ENCODE measurements at places on chromosomes 11 and 22.

GRCh38 chr11:115317277-115318185, 186.7 kb downstream of the CADM1 start:
- DNase-seq, result no peak

DNA sequence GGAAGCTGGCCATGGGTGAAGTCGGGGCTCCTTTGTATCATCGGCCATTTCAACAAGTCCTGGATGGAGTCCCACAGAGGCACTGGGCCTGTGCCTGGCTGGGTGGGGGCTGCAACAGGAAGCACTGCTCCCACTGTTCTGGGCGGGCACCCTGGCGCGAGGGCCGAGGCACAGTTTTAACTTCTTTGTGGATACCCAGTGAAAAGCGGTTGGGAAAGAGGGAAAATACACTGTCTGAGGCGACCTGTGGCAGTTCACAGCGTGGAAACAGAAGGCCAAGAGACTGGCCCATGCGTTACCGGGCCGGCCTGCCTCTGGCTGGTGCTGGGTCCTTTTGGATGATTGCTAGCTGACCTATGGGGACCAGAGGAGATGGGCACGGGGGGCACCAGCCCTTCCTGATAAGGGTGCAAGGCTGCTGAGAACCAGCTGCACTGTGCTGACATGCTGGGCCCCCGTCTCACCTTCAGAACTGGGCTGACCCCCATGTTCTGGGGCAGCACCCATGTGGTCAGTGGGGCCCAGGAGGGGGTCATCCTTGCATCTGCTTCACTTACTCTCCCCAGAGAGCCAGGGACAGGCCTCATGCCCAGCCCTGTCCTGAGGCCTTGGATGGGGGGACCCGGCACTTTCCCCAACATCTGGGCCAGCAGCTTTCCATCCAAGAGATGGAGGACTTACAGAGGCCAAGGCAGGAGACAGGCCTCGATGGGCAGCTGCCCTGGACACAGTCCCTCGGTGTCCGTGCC, 4.2 kb downstream of the OVOL1 start:
- DNase-seq, result no peak

- DNase-seq, result no peak
Observed at GRCh38 chr11:123233280-123233974, 38.4 kb upstream of the CLMP start.

GRCh38 chr11:133995066-133995465, 38.3 kb upstream of the IGSF9B start:
- no peak for DNase-seq

- no peak for DNase-seq
Observed at GRCh38 chr11:57487920-57488659, 27.4 kb downstream of the SLC43A1 start.

DNA sequence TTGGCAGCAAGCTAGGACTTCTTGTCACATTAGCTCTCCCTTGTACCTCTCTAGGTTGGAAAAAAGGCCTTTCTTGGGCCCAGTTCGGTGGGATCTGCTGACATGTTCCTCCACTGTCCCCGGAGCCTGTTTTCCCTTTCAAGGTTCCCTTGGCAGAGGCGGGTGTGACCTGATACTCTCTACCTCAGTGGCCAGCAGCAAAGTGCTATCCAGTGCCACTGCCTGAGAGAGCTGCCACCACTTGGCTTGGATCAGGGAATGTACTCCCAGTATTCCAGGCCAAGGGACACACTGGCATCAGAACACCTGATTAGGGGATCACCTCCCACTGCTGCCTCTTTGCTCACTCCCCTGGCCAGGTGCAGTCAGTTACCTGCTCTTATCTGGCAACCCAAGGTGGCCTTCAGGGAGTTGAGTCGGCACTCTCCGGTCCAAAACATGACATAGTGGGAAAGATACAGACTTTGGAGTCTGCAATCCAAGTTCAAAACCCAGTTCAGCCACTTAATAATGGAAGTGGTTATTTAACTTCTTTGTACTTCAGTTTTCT, 17.8 kb upstream of the NAV2 start:
- DNase-seq, result no peak

DNA sequence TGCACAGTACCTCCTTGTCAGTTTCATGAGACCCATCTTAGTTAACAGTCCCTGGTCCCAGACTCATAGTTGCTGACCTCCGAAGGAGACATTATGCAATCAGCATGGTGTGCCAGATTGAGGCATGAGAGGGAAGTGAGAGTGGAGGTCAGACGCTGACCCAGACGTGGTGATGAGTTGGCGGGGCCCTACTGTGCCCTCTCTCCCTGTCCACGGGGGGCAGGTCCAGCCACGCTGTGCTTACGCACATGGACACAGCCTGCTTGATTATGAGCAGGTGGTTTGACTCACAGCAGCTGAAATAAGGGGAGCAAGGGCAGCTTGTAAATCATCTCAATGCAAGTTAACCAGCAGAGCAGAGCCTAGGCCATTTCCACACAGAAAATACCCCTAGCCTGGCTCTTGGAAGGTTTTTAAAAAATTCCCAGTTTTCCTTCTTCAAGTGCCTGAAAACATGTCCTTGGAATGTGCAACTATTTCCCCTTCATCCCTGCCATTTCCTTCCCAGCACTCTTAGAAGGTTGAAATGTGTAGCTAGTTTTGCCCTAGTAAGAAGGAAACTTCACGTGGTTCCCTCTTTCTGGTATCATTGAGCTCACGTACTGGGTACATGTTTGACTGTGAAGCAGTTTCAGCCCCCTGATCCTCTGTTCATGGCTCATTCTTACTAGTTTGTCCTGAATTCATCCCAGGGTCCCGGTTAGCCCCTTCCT, 122.6 kb upstream of the SORL1-AS1 start:
- DNase-seq, result no peak

GRCh38 chr22:49214976-49215375, 612.7 kb downstream of the BRD1 start:
- no peak for DNase-seq

DNA sequence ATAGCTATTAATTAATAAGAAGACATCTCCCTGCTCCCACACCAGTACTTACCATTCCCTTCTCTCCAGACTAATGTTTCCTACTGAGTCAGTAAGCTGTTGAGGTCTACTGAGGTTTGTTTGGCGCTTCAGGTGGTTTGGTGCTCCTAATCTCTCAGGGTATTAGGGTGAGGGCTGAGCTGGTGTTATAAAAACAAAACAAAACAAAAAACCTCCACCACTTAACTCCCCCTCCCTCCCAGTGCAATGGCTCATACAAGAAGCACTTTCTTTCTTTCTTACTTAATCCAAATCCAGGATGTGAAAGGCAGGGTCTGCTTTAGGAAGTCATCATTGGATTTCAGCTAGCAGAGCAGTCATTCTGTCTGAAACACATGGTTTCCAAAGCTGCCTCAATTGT, 15.3 kb downstream of the CSTPP1 start:
- DNase-seq, result no peak

GRCh38 chr11:35486934-35487333, 38.5 kb downstream of the PAMR1 start:
- DNase-seq, result no peak

DNA sequence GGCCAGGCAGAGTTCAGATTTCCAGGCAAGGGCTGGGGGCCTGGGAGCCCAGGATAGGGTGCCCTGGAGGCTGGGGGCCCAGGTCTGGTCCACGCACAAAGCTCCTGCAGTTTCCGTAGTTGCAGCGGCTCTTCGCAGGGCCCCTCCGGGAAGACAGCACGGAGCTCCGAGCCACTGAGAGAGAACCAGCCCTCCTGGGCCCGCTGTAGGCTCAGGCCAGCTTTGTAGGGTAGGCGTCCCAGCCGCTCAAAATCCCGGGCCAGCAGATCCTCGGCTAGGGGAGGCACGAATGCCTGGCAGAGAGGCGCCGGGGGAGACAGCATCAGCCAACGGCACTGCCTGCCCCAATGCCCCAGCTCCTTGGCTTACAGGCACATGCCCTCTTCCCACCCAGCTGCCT, 23.6 kb upstream of the PDE2A start:
- no peak for DNase-seq

GRCh38 chr11:17753153-17753552, 18.6 kb downstream of the KCNC1 start:
- DNase-seq, result no peak

GRCh38 chr11:19727246-19727645, 14.6 kb downstream of the NAV2 start:
- DNase-seq, result no peak

- DNase-seq, result no peak
Observed at GRCh38 chr11:95883381-95883780, 40.5 kb downstream of the MTMR2 start.

GRCh38 chr11:4903484-4903883, at the start of gene OR51A7:
TSS of gene OR51A7 (plus strand) at chr11:4903783. CDS start at chr11:4907370, 3,587 bp downstream.
- no peak for DNase-seq

DNA sequence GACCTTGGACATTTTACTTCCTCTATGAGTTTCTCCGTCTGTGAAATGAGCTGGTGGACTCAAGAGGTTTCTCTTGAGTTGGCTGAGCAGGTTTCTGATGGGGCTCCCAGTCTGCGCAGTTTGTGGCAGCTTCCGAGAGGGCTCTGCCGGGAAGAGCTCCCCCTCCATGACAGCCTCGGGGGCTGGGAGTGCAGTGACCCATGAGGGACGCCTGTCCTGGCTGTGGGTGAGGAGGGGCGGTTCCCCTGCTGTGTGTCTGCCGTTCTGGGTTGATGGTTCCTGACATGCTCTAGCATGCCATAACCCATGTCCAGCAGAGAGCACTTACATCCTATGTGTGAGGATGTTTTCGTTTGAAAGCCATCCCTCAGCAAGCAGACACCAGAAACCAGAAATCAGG, 14.8 kb downstream of the CSF2RB start:
- DNase-seq, result no peak

DNA sequence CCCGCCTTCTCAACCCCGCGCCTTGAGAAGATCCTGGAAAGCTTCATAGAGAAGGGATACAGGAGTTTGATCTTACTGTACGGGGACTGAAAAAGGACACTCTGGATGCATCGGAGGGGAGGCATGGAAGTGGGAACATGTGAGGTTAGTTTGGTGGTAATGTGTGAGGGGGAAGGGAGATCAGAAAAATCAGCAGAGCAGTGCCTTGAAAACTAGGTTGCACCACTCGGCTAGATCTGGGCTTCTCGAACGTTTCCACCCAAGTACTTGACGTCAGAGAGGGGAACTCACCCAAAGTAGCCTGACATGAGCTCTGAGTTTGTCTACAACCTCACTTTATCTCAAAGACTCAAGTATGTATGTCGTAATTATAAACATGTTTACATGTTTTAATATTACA, 14.5 kb downstream of the USP35 start:
- DNase-seq, result no peak

DNA sequence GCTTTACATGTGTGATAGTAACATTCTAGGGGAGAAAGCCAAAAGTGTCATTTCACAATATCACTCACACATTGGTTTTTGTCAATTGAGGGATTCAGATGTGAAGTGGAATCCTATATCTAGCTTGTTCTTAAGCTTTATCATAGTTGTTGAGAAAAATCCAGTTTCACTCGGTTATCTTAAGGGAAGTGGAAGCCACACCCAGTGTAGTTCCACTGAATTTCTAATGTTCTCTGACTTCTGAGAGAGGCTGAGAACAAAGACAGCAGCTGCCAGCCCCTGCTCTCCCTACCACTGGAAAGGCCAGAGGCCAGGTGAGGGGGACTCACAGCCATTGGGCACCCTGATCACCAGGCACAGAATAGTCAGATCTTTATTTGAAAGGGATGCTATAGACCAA, 53.7 kb downstream of the THAP12 start:
- no peak for DNase-seq

GRCh38 chr11:94576306-94576705, 9.1 kb downstream of the PIWIL4 start:
- DNase-seq, result no peak

DNA sequence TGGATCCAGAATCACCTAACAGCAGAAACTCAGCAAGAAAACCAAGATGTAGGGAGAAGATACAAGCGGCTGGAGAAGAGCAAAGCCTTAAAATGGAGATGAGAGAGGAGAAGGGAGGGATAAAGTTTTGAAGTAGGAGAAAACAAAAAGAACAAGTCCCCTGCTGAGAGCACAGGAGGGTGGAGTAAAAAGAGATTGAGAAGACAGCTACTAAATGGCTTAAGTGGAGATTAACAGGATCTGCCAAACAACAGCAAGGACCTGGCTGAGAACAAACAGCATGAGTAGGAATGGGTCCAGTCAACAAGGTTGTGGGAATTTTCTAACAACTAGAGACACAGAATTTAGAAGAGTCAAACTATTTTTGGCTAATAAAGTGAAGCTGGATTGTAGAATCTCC, 18.1 kb downstream of the BTG4 start:
- no peak for DNase-seq

GRCh38 chr11:41334007-41334933, 125.2 kb downstream of the LRRC4C start:
- DNase-seq, result no peak

GRCh38 chr11:58647866-58648265, 25.4 kb downstream of the CNTF start:
- no peak for DNase-seq

DNA sequence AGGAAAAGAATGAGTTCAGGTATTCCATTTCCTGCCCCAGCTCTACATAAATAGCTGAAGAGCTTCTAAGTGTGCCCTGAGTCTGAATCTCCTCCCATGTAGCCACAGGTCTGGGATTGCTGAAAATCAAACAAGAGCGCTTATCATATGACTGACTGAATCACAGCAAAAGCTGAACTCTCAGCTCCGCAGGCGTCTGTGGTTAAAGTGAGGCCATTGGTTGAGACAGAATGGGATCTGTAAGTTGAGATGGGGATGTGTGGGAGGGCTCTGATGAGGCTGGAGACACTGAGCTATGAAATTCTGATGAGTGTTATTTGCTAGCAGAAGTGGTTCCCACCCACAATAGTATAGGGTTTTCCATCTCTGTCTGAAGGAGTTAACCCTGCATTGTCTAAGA, 637.0 kb downstream of the OPCML start:
- DNase-seq, result no peak

DNA sequence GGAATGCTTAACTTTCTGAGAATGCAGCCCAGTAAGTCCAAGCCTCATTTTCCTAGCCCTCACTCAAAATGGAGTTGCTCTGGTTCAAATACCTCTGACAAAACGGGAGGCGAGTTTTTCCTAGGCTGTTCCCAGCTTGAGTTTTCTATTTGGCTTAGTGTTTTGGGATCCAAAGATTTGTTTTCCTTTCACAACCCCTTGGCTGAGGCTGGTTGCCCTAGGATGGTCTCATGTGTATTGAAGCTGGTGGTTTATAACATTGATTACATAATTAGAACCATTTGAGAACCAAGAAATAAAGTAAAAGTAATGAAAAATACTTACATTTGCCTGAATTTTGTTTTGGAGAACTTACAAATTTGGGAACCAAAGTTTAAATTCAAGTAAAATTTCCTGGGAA, 611.1 kb upstream of the LUZP2 start:
- no peak for DNase-seq

- no peak for DNase-seq
Observed at GRCh38 chr11:78371221-78371891, 46.3 kb downstream of the GAB2 start.

DNA sequence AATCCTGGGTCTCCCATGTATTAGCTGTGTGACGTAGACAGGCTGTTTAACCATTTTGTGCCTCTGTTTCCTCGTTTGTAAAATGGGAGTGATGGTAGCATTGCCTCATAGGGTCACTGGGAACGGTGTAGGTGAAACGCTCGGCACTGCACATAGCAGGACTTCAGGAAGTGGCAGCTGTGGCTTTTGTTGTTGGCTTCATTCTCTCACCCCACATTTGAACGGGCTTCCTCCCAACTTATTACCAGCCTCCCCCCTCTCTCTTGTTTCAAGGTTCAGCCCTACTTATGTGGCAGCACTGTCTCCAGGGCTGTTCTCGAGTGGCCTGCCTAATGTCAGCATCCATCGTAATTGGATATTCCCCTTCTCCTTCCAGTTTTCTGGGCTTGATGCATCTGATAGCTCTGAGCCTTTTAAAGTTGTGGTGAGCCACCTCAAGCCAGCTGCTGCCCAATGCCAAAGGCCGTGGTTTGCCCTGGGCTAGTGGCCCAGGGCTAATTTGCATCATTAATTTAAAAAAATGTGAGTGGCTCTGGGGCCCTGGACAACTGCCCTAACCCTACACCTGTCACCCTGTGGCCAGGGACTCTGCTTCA, 217.8 kb upstream of the TBCEL start:
- no peak for DNase-seq
